ENCODE measurements at places on chromosomes 4 and X. TPM values are rescaled to one million over a fixed set of nuclear protein-coding genes. Genes with fewer than 3 reads are reported as not detected.

GRCh38 chr4:1726146-1726934, 5.0 kb downstream of the TACC3 start:
- H3K27me3 ChIP-seq: no peaks in the 10 kb centered on the region
- H3K27ac ChIP-seq: peak overlapping the region; percentile 100
- H3K36me3 ChIP-seq: no peaks in the 10 kb centered on the region
- H3K4me1 ChIP-seq: peaks cover 99% of the 10 kb centered on the region
- peak; percentile 97 for DNase-seq

DNA sequence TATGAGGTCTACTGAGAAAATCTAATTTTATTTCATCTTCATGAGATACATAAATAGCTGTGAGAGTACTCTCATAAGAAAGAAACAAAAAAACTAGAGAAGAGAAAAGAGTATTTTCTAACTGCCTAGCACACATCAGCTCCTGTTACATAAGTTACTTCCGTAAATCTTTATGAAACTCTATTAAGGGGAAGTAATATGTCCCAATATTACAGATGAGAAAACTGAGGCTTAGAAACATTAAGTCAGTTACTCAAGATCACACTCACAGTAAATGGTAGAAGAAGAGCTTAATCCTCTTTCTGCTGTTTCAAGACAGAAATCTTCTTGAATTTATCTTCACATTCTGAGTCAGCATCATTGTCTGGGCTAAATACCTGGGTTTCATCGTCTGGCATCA, 164.1 kb downstream of the DTHD1 start:
- no peaks in the 10 kb centered on the region for H3K27me3 ChIP-seq
- H3K36me3 ChIP-seq: no peaks in the 10 kb centered on the region
- no peak for DNase-seq
- no peak overlapping the region for H3K4me3 ChIP-seq
- no peak overlapping the region for H3K27ac ChIP-seq
- no peaks in the 10 kb centered on the region for H3K4me1 ChIP-seq

DNA sequence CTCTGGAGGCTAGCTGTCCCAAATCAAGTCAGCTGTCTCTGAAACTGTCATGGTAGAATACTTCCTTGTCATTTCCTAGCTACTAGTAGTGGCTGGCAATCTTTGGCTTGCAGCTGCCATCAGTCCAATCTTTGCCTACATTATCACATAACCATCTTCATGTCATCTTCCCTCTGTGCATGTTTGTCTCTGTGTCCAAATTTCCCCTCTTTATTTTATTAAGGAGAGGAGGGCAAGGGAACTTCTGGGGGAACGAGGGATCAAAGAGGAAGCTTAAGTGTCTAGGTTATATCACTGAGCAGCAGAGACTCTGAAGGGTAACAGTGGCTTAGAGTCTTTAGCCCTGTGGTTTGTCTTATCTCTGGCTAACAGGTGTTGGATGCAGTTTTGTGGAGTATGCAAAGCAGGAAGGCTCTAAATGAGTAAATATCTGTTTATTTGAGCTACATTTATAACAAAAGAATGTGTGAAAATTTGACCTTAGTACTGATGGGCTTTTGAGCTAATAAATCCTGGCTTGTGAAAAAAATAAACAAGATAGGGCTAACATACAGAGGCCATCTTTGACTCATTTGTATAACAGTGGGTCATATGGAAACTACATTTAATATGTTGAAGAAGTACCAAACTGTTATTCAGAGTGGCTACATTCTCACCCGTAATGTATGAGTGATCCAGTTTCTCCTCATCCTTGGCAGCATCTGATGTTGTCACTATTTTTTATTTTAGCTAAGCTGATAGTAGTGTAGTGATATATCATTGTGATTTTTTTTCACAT, 49.4 kb upstream of the ENOX2 start:
- no peaks in the 10 kb centered on the region for H3K36me3 ChIP-seq
- no peak overlapping the region for H3K27ac ChIP-seq
- H3K4me1 ChIP-seq: no peaks in the 10 kb centered on the region

GRCh38 chr4:74133786-74134499, 24.0 kb upstream of the MTHFD2L start:
- DNase-seq: peak; percentile 81
- H3K36me3 ChIP-seq: no peaks in the 10 kb centered on the region
- no peaks in the 10 kb centered on the region for H3K4me1 ChIP-seq

- DNase-seq: no peak
- no peak overlapping the region for H3K4me3 ChIP-seq
- no peaks in the 10 kb centered on the region for H3K27me3 ChIP-seq
- no peak overlapping the region for H3K27ac ChIP-seq
- H3K4me1 ChIP-seq: no peaks in the 10 kb centered on the region
- H3K36me3 ChIP-seq: peaks cover 7% of the 10 kb centered on the region
These were observed 11.9 kb downstream of the HADH start for GRCh38 chr4:108001540-108002135.

DNA sequence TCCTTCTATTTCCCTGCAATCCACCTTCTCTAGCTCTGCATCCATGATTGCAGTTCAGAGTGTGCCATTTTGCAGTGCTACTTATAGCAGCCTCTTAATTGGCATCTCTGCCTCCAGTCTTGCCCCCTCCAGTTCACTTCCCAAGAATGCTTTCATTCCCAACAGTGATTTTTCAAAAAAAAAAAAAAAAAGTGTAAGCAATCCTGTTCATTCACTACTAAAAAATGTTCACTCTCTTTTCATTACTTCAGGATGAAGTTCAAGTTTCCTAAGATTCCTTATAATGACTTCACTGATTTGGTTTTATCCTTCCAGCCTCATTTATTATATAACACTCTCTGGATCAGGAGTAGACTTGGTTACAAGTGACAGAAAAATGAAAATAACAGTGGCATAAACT, 124.7 kb upstream of the LNX1 start:
- H3K27me3 ChIP-seq: no peaks in the 10 kb centered on the region
- H3K4me1 ChIP-seq: no peaks in the 10 kb centered on the region
- no peaks in the 10 kb centered on the region for H3K36me3 ChIP-seq
- H3K27ac ChIP-seq: no peak overlapping the region

- H3K4me3 ChIP-seq: no peak overlapping the region
- DNase-seq: no peak
- H3K4me1 ChIP-seq: no peaks in the 10 kb centered on the region
- no peaks in the 10 kb centered on the region for H3K36me3 ChIP-seq
- no peaks in the 10 kb centered on the region for H3K27me3 ChIP-seq
These were observed 47.9 kb downstream of the SOWAHB start for GRCh38 chr4:76850010-76850441.

DNA sequence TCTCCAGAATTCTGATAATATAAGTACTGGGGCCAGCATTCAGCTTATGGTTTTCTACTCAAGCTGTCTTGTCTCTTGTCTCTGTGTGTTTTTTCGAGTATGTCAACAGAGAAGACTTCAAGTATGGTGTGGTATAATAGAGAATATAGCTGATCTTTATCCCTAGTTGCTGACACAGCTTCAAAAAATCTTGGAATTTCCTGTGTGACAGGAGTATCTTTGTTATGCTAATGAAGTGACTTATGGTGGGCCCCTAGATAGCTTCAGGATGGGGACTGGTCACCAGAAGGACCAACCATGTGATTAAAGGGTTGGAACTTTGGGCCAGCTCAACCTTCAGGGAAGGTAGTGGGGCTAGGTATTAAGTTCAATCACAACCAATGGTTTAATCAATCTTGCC, 2.9 kb downstream of the GPRASP3 start:
- no peak for DNase-seq
- H3K4me1 ChIP-seq: no peaks in the 10 kb centered on the region
- H3K27ac ChIP-seq: no peak overlapping the region
- no peak overlapping the region for H3K4me3 ChIP-seq

DNA sequence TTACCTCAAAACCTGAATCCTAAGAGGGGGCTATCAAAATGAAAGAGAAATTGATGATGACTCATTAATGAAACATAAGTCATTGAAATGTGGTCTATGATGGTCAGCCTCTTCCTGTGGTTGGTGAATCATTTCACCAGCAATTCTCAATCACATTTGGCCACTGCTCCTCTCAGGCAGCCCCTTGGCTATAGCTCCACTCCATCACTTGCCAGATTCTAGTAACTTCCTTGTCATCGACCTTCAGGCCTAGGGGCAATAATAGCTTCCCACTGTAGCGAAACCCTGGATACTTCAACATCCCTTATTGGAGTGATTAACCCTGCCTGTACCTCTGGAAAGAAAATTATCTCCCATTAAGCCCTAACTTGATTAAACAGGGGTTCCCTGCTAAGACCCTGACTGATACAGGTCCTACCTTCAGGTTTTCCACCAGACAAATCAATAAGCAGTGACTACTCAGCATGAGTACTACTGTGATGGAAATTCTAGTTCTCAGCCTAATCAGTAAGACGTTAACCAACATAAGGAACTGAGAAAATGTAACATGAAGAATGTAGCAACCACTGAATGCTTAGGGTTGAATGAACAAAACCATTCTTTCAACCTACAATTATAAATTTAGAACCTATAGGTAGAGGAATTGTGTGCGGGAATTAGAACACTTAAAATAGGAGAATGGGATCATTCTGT, 30.4 kb downstream of the ADH7 start:
- no peak for DNase-seq
- H3K36me3 ChIP-seq: no peaks in the 10 kb centered on the region
- H3K4me1 ChIP-seq: no peaks in the 10 kb centered on the region
- no peak overlapping the region for H3K4me3 ChIP-seq

GRCh38 chr4:169167957-169168858, 102.5 kb downstream of the SH3RF1 start:
- H3K4me3 ChIP-seq: no peak overlapping the region
- DNase-seq: no peak
- H3K27ac ChIP-seq: no peak overlapping the region
- H3K36me3 ChIP-seq: no peaks in the 10 kb centered on the region
- H3K27me3 ChIP-seq: no peaks in the 10 kb centered on the region
- H3K4me1 ChIP-seq: no peaks in the 10 kb centered on the region

- no peaks in the 10 kb centered on the region for H3K4me1 ChIP-seq
- no peaks in the 10 kb centered on the region for H3K36me3 ChIP-seq
- H3K27me3 ChIP-seq: no peaks in the 10 kb centered on the region
- H3K27ac ChIP-seq: no peak overlapping the region
- H3K4me3 ChIP-seq: no peak overlapping the region
These were observed 73.8 kb downstream of the VEGFC start for GRCh38 chr4:176718881-176719280.

GRCh38 chr4:27011401-27011800, 150.8 kb downstream of the STIM2 start:
- H3K4me3 ChIP-seq: no peak overlapping the region
- DNase-seq: no peak
- no peaks in the 10 kb centered on the region for H3K27me3 ChIP-seq
- no peak overlapping the region for H3K27ac ChIP-seq
- H3K36me3 ChIP-seq: peaks cover 11% of the 10 kb centered on the region
- peaks cover 15% of the 10 kb centered on the region for H3K4me1 ChIP-seq

- H3K27ac ChIP-seq: no peak overlapping the region
- H3K27me3 ChIP-seq: no peaks in the 10 kb centered on the region
- no peak for DNase-seq
These were observed 11.8 kb upstream of the PGK1 start for GRCh38 chrX:78092296-78092695.

- H3K36me3 ChIP-seq: no peaks in the 10 kb centered on the region
- peaks cover 8% of the 10 kb centered on the region for H3K27me3 ChIP-seq
- H3K4me1 ChIP-seq: no peaks in the 10 kb centered on the region
- H3K27ac ChIP-seq: no peak overlapping the region
- no peak overlapping the region for H3K4me3 ChIP-seq
These were observed 149.8 kb upstream of the NOCT start for GRCh38 chr4:138865765-138866164.

- no peak overlapping the region for H3K27ac ChIP-seq
- no peaks in the 10 kb centered on the region for H3K36me3 ChIP-seq
- no peaks in the 10 kb centered on the region for H3K27me3 ChIP-seq
- no peaks in the 10 kb centered on the region for H3K4me1 ChIP-seq
These were observed 12.7 kb upstream of the PAQR3 start for GRCh38 chr4:78951862-78952472.

GRCh38 chr4:26916195-26916594, 55.6 kb downstream of the STIM2 start:
- DNase-seq: no peak
- H3K4me1 ChIP-seq: peaks cover 51% of the 10 kb centered on the region
- no peaks in the 10 kb centered on the region for H3K27me3 ChIP-seq
- H3K27ac ChIP-seq: no peak overlapping the region
- no peaks in the 10 kb centered on the region for H3K36me3 ChIP-seq

GRCh38 chrX:49792376-49792775, 36.7 kb upstream of the PAGE4 start:
- no peaks in the 10 kb centered on the region for H3K27me3 ChIP-seq
- no peaks in the 10 kb centered on the region for H3K36me3 ChIP-seq
- no peak overlapping the region for H3K4me3 ChIP-seq
- no peaks in the 10 kb centered on the region for H3K4me1 ChIP-seq
- no peak overlapping the region for H3K27ac ChIP-seq

DNA sequence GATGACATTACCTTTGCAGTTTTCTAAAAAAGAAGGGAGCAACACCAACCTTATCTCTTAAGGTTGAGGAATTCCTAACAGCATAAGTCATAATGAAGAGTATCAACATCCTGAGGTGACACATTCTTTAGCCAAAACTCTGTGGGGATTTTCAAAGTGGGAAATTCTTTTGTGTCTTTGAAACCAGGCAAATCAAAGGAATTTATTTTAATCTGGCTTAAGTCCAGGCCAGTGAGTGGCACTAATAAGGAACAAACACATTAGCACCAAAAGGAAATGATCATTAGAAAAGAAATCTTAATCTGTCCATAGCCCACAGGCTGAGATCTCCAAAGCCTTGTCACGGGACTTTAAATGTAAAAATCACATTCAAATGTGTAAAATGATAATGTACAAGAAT, 110.1 kb downstream of the LARP7 start:
- H3K27me3 ChIP-seq: no peaks in the 10 kb centered on the region
- no peak for DNase-seq
- no peaks in the 10 kb centered on the region for H3K4me1 ChIP-seq
- no peak overlapping the region for H3K27ac ChIP-seq

- no peak overlapping the region for H3K4me3 ChIP-seq
- H3K36me3 ChIP-seq: no peaks in the 10 kb centered on the region
- no peak for DNase-seq
- no peak overlapping the region for H3K27ac ChIP-seq
- no peaks in the 10 kb centered on the region for H3K4me1 ChIP-seq
- no peaks in the 10 kb centered on the region for H3K27me3 ChIP-seq
These were observed 23.8 kb downstream of the TRPC5 start for GRCh38 chrX:112058766-112059165.

GRCh38 chr4:184890499-184890898, 64.7 kb upstream of the ACSL1 start:
- H3K36me3 ChIP-seq: no peaks in the 10 kb centered on the region
- no peak for DNase-seq
- no peaks in the 10 kb centered on the region for H3K27me3 ChIP-seq
- no peak overlapping the region for H3K27ac ChIP-seq

DNA sequence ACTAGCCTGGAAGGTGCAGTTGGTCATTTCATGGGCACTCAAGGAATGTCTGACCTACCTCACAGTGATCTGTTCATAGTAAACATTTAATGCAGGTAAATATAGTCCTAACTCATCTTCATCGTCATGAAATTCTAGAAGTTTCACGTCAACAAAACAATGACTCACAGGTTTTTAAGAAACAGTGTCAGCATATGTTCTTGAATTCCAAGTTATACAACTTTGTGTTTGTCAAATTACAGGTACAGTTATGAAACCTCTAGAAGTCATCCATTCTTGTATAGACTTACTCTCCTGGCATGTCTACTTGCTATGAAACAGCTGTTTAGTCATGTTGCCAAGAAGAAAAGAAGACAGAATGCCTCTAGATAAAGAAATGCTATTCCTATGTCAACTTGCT, 46.6 kb downstream of the AFM start:
- no peaks in the 10 kb centered on the region for H3K4me1 ChIP-seq
- H3K36me3 ChIP-seq: no peaks in the 10 kb centered on the region
- no peak overlapping the region for H3K27ac ChIP-seq
- no peaks in the 10 kb centered on the region for H3K27me3 ChIP-seq

PRR27 gene
- not detected for polyA plus RNA-seq

NMU gene
- polyA plus RNA-seq: 0.09 TPM

BEX3 gene
- 56.5 TPM for polyA plus RNA-seq

UGT2B15 gene
- polyA plus RNA-seq: not detected

SERTM2 gene
- 0.45 TPM for polyA plus RNA-seq

ATP8A1 gene
- 16.1 TPM for polyA plus RNA-seq
